ENCODE measurements at places on chromosomes 4 and X.

- H3K4me3 ChIP-seq = no peak overlapping the region
- H3K27me3 ChIP-seq = no peaks in the 10 kb centered on the region
- no peak overlapping the region for H3K27ac ChIP-seq
Measured at GRCh38 chr4:22462688-22463087, 53.2 kb downstream of the ADGRA3 start.

DNA sequence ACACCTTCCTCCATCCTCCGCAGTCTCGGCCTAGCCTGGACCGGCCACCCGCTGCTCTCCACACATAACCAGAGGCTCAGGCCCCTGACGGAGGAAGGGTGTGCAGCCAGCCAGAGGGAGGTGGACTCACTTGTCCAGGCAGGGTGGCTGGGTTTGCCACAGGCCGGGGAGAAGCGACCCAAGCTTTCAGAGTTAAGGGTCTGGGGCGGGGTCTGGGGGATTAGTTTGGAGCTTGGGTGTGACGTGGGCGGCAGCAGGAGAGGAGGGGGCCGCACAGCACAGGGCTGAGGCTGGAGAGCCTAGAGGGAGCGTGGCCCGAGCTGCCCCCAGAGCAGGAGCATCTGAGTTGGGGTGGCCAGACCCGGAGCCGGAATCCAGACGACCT is 22.4 kb upstream of the CPLX1 start:
- no peak overlapping the region for H3K27ac ChIP-seq
- no peak for DNase-seq
- peaks cover 2% of the 10 kb centered on the region for H3K36me3 ChIP-seq
- H3K4me3 ChIP-seq = no peak overlapping the region
- no peaks in the 10 kb centered on the region for H3K27me3 ChIP-seq
- H3K4me1 ChIP-seq = no peaks in the 10 kb centered on the region

GRCh38 chr4:89509708-89510281 is 202.2 kb upstream of the GPRIN3 start:
- no peaks in the 10 kb centered on the region for H3K36me3 ChIP-seq
- H3K4me1 ChIP-seq = no peaks in the 10 kb centered on the region
- DNase-seq = no peak
- no peak overlapping the region for H3K27ac ChIP-seq
- no peak overlapping the region for H3K4me3 ChIP-seq

GRCh38 chr4:76207549-76207948 is 6.1 kb downstream of the SCARB2 start:
- DNase-seq = no peak
- H3K27ac ChIP-seq = no peak overlapping the region
- no peaks in the 10 kb centered on the region for H3K36me3 ChIP-seq
- no peak overlapping the region for H3K4me3 ChIP-seq

DNA sequence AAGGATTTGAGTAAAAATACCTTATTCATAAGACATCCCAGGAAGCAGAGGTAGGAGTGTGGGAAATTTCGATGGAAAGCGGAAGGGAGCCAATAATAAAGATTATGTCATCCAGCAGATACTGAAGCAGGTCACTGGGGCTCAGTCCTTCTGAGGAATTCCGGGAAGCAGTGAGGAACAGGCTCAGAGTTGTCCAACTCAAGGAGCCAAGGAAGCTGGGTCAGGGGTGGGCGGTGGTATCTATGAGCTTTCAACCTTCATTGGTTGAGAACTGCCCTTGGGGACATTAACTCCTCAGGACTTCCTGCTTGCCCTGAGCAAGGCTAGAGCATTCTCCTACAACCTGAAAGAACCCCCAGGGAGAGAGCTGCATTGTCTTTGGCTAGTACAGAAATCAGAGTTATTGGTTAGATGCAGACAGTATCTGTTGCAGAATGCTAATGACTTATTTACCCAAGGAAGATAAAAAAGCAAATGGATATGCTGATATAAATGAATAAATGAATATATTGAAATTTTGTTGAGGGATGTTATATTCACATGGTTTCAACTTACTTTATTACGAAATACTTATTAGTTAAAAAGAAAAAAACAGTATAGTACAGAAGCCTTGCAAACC is 68.2 kb downstream of the DMP1 start:
- peaks cover 4% of the 10 kb centered on the region for H3K4me1 ChIP-seq
- no peaks in the 10 kb centered on the region for H3K36me3 ChIP-seq
- H3K27me3 ChIP-seq = no peaks in the 10 kb centered on the region
- DNase-seq = no peak
- no peak overlapping the region for H3K27ac ChIP-seq

All from aorta (tissue), 5 donors.